T-helper 2 cell (primary cell): ENCODE measurements at places on chromosomes 12 and 14.

- peak; percentile 60 for DNase-seq
Measured at GRCh38 chr14:74257078-74257940, 18.1 kb downstream of the VSX2 start.

DNA sequence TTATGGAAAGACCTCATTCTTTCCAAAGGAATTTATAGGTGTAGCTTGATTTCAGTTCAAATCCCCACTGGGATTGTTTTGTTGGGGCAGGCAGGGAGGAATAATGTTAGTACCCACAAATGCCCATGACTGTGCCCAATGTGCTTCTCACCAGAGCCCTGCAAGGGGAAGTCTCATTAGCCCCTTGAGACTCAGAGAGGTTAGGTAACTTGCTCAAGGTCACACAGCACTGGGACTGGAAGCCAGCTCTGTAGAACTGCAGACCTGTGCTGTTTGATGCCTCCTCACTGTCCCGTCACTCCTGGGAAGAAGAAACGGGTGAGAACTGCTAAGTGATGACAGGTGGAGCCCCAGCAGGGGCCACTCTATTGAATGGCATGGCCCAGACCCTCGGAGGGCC lies 8.9 kb downstream of the ANKRD9 start:
- no peak for DNase-seq

DNA sequence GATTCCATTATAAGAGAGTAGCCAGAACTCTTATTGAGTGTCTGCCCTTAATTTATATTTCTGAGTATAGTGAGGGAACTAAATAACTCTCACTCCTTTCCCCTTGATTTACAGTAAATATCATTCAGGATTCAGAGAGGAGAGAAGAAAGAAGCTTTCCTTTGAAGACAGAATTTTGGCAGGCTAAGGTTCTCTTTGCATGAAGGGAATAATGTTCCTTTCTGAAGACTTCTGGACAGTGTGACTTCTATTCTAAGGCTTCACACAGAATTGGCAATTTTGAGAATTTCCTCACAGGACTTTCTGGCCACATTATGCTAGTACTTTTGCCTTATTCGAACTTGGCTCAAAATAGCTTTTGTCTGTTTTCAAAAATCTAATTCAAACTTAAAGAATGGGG lies 352.2 kb upstream of the FBXO33 start:
- DNase-seq = no peak

GRCh38 chr14:35167496-35167895 lies 45.1 kb downstream of the PRORP start:
- no peak for DNase-seq

- no peak for DNase-seq
Measured at GRCh38 chr12:116710370-116711150, 27.3 kb downstream of the SPRING1 start.

- no peak for DNase-seq
Measured at GRCh38 chr12:88958946-88959345, 378.7 kb upstream of the KITLG start.

- DNase-seq = no peak
Measured at GRCh38 chr12:1972856-1973317, 31.4 kb downstream of the DCP1B start.

DNA sequence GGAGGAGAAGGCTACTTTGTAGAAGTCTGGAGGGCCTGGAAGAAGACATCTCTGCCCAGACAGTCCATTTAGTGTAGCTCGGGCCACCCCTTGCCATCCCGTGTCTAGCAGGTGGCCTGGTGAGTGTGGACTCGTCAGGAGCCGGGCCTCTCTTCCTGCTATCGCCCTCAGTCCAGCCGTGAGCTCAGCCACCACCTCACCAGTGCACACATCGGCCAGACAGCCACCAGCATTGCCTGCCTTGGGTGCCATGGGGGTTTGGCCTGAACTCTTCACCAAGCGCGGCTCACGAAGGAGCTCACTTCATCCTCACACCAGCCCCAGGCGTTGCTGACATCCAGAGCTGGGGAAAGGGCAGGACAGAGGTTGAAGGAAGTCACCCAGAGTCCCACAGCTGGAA lies 19.6 kb upstream of the TRAF3 start:
- DNase-seq = no peak

GRCh38 chr12:15278816-15279658 lies 43.3 kb upstream of the PTPRO start:
- no peak for DNase-seq

- DNase-seq = no peak
Measured at GRCh38 chr14:81256289-81256960, 35.7 kb upstream of the GTF2A1 start.

DNA sequence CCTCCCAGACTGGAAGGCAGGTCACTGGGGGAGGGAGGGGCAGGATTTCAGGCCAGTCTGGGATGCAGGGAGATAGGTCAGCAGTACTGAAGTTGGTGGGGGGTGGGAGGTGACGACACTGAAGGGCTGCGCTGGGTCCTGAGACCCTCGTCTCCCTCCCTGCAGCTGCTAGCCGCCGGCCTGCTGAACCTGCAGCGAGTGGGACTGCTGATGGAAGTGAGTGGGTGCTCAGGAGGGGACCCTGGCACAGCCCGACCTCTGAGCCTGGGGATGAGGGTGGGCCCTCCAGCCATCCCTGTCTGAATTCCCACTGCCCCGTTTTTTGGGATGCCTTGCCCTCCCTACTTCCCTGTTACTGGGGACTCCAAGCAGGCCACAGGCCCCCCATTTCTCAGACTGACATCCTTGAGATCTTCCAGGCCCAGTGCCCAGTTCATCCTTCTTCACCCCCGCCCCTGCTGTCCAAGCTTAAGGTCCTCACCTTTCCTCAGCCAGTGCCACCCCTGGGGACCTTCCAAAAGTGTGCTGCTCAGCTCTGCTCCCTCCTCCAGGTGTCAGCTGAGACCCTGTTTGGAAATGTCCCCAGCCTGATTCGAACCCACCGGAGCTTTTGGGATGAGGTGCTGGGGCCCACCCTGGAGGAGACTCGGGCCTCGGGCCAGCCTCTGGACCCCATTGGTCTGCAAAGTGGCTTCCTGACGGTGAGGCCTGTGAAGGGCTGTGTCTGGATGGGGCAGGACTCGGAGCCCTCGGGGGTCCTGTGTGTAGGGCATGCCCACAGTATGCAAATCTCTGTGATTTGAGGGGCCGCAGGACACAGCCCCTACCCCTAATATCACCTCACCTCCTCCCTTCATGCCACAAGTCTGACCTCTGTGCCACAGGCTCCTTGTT lies 5.5 kb downstream of the PLEKHG6 start:
- no peak for DNase-seq

GRCh38 chr14:54713379-54713778 lies 146.5 kb downstream of the SAMD4A start:
- no peak for DNase-seq

- DNase-seq = no peak
Measured at GRCh38 chr14:65815127-65815526, 402.6 kb downstream of the FUT8 start.

DNA sequence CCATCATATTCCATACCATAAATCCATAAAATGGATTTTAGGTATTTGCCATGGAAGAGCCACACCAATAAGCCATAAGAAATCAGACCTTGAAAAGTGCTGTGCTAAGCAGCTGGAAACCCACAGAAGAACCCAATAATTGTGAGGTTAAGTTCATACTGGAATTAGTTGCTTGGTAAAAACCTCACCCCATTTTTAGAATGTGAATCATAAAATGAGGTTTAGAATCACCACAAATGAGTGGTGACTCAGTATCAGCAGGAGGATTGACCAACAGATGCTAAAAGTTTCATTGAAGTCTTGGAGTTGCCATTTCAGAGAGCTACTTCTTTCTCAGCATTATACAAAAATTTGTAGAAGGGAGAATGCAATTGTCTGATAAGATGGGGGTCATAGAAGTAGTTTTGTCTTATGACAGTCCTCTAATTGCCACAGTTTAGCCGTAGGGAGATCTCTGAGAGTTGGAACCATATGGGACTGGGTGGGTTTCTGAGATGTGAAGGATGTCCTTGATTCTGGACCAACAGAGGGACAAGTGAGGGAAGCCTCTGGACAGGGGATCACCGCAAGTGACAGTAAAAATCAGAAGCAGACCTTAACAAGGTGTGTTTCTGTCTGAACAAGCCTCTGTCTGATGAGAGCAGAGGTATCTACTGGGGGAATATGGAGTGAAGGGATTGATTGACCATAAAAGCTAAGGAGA lies 1.4 kb upstream of the STON2 start:
- DNase-seq = peak; percentile 5

DNA sequence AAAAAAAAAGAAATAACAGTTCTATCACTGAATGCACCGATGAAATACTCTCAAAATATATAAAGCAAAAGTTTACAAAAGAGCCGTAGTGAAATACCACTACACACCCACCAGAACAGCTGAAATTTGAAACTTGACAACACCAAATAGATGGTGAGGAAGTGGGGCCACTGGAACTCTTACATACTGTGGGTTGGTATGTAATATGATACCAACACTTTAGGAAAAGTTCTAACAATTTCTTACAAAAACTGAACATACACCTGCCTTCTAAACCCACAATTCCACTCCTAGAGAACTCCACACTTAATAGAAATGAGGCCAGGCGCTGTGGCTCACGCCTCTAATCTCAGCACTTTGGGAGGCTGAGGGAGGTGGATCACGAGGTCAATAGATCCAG lies 14.1 kb downstream of the EIF5 start:
- DNase-seq = no peak

GRCh38 chr12:68178184-68178583 lies 18.6 kb upstream of the IFNG start:
- no peak for DNase-seq

DNA sequence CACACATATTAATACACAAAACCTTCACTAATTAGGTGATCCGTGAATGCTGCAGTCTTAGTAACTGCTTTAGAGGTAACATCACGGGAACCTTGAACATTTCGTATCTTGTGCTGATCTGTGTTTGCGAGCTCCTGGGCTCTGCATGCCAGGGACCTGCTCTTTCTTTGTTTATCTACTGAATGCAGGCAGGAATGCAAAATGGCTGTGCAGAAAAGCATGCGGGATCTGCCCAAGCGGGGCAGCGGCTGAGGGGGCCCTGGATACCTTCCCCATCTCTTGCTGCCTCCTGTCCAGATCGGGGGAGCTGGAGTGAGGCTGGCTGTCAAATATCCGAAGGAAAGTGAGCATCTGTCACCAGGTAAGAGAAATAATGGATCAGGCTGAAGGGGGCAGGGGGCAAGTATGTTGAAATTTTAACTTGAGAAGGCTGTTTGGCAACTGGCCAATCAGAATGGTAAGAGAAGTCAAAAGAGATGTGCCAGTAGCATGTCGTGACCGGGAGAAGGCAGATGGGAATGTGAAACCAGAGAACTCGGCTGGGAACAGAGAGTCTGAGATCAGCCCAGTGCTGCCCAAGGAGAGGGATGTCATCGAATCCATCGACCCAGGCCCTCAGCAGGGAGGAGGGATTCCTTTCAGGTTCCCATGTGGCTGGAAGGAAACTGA lies 191.4 kb downstream of the TTC7B start:
- DNase-seq = no peak

DNA sequence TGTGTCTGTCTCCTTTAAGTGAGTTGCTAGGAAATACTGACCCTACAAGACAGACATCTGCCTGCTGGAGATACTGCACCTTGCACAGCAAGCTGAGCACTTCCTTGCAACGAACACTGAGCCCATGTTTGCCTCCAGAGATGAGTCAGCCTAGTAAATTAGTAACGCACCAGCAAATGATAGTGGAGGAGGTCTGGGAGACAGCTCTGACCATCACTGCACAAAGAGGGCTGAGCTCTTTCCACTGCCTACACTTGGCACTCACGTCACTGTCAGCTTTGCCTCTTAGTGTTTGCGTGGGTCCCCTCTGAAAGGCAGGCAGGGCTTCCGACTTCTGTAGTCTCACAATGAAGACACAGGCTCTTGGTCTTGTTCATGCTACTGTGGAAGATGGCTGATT lies 109.0 kb downstream of the APAF1 start:
- no peak for DNase-seq

DNA sequence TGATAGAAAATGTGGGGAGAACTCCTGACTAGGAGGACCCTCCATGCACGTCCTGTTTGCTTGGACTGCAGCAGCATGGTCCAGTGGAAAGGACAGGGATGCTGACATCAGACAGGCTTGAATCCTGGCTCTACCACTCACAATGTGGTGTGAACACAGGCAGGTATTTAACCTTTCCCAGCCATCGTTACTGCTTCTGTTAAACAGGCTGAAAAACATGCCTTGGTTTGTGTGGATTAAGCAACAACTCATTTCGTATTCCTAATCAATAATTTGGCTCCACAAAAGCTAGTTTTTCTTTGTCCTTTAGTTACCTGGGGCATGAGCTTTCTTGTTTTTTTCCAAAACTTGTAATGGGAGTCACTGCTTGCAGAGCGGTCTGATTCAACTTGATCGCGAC lies 41.0 kb downstream of the APPL2 start:
- DNase-seq = no peak

- no peak for DNase-seq
Measured at GRCh38 chr12:50932787-50933280, 19.5 kb upstream of the HIGD1C start.

DNA sequence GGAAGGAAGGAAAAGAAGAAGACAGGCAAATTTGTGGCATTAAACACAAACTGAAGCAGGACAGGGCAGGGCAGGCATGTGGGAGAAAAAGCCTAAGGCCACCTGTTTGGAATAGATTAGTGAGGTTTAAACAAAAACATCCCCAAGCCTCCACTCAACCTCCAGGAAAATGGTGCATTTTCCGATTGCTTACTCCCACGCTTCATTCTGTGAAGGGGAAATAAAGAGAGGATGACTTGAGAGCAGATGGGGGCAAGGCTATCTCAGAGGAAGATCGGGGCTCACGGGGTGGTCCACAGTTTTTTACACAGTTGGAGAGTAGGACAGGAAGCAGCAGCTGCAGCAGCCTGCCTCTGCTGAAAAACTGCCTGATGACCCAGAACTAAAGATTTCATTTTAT lies 250.9 kb downstream of the DUSP6 start:
- DNase-seq = no peak

DNA sequence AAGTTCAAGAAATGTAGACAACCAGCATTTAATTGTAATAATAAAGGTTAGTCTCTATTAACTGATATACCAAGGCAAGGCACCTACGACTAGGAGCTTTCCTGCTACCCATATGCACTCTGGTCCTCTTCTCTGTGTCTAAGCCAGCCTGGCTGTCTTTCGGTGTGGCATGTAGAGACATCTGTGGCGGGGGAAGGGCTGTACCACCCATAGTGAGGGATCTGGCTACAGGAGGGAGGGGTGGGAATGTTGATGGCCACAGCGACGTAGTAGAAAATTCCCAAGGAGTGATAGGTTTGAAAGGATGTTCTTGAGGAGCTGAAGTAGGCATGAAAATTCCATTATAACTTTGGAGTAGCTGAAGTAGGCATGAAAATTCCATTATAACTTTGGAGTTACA lies 344.2 kb downstream of the ATP23 start:
- no peak for DNase-seq

- no peak for DNase-seq
Measured at GRCh38 chr14:97943619-97944018, 1146.4 kb downstream of the VRK1 start.

- DNase-seq = no peak
Measured at GRCh38 chr12:45259675-45260074, 43.8 kb downstream of the ANO6 start.

- no peak for DNase-seq
Measured at GRCh38 chr12:65372574-65372973, 94.1 kb downstream of the MSRB3 start.

GRCh38 chr12:96194576-96194889 lies 358 bp downstream of the ELK3 start:
- DNase-seq = no peak
